ENCODE measurements at places on chromosomes 2 and 18.

- no peak for DNase-seq
These were observed 83.1 kb downstream of the PDCL3 start for GRCh38 chr2:100645695-100646429.

- DNase-seq: no peak
These were observed 69.9 kb upstream of the DTNB start for GRCh38 chr2:25743132-25743830.

- DNase-seq: no peak
These were observed 22.6 kb downstream of the PLEK start for GRCh38 chr2:68387408-68388350.

DNA sequence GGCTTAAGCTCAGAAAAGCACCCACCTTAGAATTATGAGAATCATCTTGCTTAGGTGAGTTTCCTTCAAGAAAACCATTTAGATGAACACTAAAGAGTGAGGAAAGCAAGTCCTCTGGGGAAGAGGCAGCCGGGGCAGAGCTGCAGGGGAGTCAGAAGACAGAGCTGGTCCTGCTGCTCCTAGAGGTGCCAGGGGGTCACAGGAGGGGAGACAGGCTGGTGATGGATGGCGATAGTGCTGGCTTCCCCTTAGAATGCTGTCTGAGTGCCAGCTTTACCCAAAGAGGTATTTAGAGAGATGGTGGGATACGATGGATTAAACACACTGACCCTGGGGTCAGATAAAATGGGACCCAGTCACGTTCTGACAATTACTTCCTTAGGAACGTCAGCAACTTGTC is 269.4 kb downstream of the TDRD15 start:
- DNase-seq: no peak

GRCh38 chr2:19993731-19994130 is 3.8 kb upstream of the WDR35 start:
- no peak for DNase-seq

DNA sequence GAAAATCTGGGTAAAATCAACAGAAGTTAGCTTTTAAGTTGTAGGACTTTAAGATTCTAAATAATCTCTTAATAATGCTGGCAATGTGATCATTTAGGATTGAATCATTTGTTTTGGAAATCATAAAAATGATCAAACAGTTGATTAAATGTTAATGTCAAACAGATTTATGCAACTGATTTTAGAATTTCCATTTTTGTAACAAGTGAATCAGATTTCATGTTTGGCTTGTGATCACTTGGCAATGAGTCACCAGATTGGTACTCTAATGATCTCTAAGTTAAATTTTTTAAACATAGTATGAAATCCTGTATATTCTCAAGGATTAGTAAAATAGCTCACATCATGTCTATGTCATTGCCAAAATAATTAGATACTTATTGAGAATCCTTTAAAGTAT is 50.1 kb upstream of the UNC80 start:
- no peak for DNase-seq

GRCh38 chr18:2201036-2201600 is 370.2 kb downstream of the METTL4 start:
- no peak for DNase-seq

DNA sequence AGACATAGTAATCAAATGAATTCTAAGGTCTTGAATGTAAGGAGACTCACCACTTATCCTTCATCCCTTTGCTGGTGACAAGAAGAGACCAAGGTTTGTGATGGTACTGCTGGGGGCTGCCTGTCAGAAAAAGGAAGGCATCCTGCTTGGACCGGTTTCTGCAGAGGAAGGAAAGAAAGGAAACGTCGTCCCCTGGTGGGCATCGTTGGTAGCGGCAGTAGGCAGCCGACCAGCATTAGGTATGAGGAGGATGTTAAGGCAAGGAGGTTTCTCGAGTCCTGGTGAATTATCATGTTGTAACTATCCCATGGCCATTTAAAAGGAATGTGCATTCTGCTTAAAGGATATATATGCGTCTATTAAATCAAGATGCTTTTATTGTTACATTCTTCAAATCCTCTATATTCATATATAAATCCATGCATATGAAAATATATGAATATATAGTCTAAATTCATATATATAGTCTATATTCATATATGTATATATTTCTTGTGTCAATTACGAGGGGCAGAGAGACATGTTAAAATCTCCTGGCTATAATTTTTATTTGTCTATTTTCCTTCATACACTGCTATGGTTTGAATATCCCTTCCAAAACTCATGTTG is 94.4 kb upstream of the TGFA start:
- peak; percentile 70 for DNase-seq

DNA sequence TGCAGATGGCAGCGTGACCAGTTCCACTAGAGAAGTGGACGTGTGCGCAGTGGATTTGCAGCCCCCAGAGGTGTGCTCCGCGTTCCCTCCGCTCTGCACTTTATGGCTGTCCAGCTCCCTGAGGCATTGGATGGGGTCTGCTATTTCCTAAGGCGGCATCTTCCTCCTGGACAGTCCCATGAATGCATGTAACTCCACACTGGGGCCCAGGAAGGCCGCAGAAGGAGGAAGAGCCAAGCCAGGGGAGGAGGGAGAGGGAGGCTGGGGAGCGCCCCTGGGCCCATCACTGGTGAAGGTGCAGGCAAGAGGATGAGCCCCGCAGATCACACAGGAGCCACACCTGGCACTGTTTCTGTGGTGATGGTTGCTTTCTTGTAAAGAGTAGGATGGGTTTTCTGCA is 99.1 kb downstream of the PTGR3 start:
- DNase-seq: no peak

DNA sequence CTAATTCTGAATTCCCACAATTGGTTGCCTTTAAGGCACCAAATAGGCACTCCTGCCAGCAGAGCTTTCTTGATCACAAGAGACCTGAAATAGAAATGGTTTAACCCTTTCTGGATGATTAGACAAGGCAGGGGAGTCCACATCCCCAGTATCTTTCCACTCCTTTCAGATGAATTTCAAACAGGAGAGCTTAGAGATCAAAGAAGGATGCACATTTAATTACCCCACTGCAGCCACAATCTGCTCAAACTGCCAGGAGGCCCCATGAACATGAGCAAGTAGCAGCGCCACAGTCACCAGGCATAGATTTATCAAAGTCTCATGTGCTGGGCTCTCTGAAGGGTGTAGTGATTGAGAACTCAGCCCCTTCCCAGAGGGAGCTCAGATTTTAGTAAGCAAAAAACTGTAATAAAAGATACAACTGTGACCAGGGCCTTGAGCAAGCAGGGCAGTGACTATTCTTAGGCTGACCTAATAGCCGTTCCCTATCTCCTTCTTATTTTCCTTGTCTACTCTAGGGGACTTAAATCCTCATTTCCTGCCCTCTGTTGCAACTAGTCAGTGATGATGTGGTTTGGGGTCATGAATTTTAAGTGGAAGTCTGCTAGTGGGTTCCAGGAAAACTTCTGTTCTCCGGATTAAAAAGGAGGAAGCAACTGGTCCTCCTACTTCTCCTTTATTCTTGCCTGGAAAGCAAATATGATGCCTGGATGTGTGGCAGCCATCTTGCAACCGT is 53.7 kb downstream of the SLC4A3 start:
- DNase-seq: no peak

GRCh38 chr2:148593421-148593820 is 51.1 kb upstream of the EPC2 start:
- DNase-seq: no peak

- DNase-seq: no peak
These were observed 4.7 kb upstream of the IL1RL2 start for GRCh38 chr2:102181919-102182635.

GRCh38 chr2:74343316-74343715 is at the start of gene SLC4A5:
Gene SLC4A5 (minus strand): TSS chr2:74343416. CDS start chr2:74315023, 28,393 bp downstream.
- DNase-seq: no peak

GRCh38 chr2:16691261-16691660 is 25.6 kb upstream of the CYRIA start:
- no peak for DNase-seq

Data from activated CD4-positive, alpha-beta T cell treated with anti-CD3 and anti-CD28 coated beads for 24 hours (primary cell).